ENCODE measurements at places on chromosomes 16 and 17.

- DNase-seq, result no peak
Measured at GRCh38 chr16:51757505-51757904, 606.4 kb upstream of the SALL1 start.

- DNase-seq, result no peak
Measured at GRCh38 chr17:71113347-71113746, 944.0 kb downstream of the KCNJ2 start.

DNA sequence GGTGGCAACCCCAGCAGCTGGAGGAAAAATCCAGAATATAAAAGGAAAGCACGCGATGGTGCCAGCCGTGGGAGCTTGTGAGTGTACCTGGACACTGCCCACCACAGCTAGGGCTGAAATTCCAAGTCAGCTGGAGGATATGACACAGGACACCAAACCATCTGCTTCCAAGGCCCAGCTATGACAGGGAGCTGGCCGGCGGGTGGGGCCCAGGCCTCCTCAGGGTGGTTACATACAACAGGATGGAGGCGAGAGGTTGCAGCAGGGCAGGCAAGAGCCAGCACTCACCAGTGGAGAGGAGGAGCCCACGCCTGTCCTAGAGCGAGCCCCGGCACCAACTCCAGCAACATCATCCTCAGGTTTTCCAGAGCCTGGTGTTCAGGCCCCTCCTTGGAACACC, 163.2 kb upstream of the RPL38 start:
- DNase-seq, result no peak

- no peak for DNase-seq
Measured at GRCh38 chr17:73155410-73156165, 9.2 kb upstream of the SSTR2 start.

DNA sequence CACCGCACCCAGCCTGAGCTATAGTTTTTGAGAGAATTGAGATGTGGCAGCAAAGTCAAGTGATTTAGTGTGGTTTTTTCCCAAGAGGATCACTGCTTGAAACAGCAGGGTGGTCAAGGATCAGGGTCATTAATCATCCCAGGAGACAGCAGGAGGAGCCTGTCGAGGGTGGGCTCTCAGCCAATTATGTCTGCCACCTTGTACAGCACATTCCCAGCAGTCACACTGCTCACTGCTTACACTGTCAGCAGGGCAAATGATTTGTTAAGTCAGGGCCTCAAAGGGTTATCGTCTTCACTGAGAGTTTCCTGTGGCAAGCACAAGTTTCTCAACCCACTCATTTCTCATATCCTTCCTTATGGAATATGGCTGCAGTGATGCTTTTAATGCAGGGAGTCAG, 13.2 kb downstream of the B3GNT9 start:
- no peak for DNase-seq

DNA sequence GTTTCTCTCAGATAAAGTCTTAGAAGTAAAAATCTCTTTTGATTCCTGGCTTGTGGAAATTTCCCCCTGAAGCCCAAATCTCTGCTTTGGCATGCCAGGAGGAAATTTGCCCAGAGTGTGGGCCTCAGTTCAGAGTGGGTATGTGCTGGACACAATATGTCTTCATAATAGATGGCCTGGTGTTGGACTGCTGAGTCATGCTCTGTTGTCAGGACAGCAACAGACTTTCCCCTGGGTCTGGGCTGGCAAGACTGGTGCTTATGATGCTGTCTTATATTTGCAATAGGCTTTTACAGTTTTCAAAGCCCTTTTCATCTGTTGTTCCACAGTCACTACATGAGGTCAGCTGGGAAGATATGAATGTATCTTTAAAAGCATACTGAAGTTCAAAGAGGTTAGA, 57.0 kb downstream of the SHISA9 start:
- DNase-seq, result no peak

DNA sequence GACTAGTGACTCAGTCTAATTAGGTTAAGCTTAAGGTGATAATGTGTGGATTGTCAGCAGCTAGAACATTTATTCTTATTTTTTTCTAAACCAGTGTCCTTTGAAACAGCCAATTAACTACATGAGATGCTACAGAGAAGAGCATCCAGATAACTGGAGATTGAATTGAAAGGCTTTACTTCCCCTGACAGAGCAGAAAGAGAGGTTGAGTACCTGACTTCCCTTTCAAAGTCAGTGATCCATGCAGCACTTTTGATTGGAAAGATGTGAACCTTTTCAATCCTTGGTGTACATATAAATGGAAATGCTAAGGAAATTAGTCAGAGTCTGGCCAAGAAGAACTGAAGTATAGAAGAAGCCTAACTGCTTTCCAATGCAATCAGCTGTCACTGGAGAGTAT, 653.8 kb downstream of the CDH8 start:
- DNase-seq, result no peak

DNA sequence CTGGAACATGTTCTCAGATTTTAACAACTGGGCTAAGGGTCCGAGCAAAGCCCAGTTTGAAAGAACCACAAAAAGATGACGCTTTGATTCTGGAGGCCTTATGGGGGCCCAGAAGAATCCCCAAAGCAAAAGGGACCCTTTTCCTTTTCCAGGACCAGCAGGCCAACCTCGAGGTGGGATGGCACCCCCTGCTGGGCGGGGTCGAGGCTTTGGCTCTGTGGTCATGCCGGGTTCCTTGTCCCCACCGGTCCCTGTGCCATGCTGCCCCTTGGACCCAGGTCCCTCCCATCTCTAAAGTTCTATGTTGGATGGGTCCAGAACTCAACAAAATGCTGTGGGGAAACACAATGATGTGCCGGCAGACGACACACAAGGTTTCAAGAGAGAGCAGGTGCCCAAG, 30.9 kb downstream of the TMEM204 start:
- DNase-seq, result no peak

GRCh38 chr17:21686165-21687015, 5.9 kb upstream of the KCNJ18 start:
- DNase-seq, result no peak

GRCh38 chr17:12070561-12070960, 49.9 kb downstream of the MAP2K4 start:
- DNase-seq, result no peak

DNA sequence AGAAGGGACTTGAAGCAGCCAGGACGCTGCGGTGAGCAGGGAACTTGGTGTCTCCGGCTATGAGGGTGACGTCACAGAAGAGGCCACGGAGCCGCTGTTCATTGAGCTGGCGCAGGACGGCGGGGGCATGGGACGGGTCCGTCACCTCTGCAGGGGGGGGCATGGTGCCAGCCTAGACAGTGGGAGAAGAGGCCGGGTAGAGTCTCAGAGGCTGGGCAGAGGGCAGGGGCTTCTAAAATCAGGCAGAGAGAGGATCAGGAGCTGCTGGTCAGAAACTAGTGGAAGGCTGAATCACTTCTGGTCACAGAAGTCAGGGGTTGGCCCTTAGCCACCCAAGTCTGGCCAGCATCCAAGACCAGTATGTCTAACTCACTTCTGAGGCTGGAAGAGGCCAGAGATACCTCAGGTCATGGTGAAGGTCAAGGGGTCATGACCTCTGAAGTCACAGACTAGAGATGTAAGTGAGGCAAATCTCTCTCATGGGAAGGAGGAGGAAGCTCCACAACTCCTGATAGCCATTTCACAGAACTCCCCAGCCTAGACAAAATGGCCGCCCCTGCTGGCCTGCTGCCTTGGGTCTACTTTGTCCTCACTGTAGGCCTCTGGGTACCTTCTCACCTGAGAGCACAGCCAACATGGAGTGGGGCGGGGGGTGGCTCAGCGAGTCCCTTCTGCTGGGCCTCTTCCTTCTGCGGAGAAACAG, 12.6 kb downstream of the ZBTB4 start:
- DNase-seq, result no peak

DNA sequence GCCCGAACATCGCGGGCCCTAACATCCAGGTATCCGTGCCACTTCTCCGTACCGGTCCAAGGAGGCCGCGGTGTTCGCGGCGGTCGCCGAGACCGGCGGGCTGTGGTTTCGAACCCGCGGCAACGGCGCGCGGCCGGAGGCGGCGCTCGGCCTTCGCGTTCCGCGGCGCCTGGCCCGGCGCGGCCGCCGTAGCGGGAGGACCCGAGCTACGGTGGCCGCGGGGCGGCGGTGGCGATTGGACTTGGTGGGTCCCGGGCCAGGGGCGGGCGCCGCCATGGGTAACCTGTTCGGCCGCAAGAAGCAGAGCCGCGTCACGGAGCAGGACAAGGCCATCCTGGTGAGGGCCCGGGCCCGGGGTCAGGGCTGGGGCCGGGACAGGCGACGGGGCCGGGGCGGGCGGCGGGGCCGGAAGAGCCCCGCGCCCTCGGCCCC, at the start of gene CHMP6:
CHMP6 (plus strand) TSS at position 197 of the 432 bp plus-strand sequence; CDS start at position 275, 78 bp downstream.
- DNase-seq, result peak; percentile 61

GRCh38 chr17:6556121-6557039, at the start of gene PITPNM3:
Gene PITPNM3, minus strand, starts transcription at chr17:6556555. Its CDS starts 149 bp downstream, at chr17:6556406.
- no peak for DNase-seq

GRCh38 chr16:50224286-50224685, 42.1 kb upstream of the ADCY7 start:
- no peak for DNase-seq

DNA sequence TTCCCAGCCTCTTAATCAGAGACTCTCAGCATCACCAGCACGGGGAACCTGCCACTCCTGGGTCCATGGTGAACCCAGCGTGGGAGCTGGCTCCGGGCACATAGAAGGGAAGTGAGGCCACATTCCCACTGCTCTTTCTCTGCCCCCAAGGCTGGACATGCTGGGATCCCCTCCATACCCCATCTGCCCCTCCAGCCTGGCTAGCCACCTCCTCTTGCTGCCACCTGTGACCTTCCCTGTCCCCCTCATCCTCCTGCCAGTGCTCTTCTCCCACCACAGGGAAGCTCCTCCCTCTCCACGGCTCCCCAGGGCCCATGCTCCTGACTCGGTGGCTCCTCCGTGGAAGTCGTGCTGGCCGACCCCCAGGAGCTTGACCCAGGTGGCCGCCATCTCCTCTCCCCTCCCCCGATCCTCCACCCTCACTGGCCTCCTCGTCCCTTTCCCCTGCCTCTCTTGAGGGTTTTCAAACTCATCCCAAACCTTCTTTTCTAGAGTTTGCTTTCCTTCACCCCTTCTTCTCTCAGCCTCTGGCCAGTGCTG, 139.1 kb upstream of the CHMP6 start:
- DNase-seq, result no peak

DNA sequence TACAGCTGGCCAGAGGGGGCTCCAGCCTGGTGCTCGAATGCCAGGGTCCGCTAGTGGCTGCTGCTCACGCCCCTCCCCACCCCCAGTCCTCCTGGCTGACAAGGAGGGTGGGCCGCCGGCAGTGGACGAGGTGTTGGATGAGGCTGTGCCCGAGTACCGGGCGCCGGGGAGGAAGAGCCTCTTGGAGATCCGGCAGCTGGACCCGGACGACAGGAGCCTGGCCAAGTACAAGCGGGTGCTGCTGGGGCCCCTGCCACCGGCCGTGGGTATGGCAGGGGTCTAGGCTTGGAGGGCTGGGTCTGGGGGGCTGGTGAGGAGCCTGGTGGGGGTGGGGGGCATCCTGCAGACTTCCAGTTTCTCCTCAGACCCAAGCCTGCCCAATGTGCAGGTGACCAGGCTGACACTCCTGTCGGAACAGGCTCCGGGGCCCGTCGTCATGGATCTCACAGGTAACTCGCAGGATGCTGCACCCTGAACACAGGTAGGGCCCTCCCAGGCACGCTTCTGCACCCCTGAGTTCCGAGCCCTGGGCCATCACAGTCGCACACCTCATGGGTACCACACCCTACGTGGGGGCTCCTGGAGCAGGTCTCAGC, 1.2 kb upstream of the PDIA2 start:
- no peak for DNase-seq

DNA sequence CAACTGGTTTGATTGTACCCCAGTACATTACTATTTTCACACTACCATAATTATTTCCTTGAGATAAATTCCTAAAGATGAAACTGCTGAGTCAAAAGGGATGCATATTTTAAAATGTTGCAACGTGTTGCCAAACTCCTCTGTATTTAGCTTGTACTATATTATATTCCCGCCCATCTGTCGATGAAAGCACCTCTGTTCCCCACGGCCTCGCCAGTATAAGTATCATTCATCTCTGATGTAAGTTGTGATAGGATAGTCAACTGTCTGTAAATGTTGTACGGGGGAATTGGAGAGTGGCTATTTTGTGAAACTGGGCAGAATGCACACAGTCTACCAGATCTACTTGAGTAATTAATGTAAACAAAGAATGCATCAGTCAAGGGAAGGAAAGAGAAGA, 47.7 kb upstream of the TNRC6A start:
- DNase-seq, result no peak

GRCh38 chr17:520447-521182, 168.0 kb upstream of the RPH3AL start:
- no peak for DNase-seq

- no peak for DNase-seq
Measured at GRCh38 chr17:68387435-68388218, 69.7 kb downstream of the WIPI1 start.

GRCh38 chr16:22217890-22218730, 12.0 kb downstream of the EEF2K start:
- no peak for DNase-seq

- DNase-seq, result no peak
Measured at GRCh38 chr17:3603119-3603869, 5.9 kb downstream of the TRPV1 start.

- DNase-seq, result no peak
Measured at GRCh38 chr16:69017036-69017783, 88.2 kb upstream of the HAS3 start.

DNA sequence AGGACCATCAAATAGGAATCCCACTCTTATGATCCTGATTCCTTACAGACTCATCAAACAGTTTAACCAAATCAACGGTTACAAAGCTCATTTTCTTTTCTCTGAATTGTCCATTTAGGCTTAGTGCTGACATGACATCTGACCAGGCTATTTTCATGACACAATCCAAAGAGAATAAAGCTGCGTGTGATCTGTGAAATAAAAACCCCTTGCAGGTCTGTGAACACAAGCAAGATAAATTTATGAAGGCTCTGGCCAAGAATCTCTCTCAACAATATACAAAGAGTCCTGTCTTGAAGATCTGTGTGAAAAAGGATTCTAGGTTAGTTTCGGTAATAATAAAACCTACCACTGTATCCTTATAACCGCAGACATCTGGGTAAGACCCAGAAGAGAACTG, 22.0 kb downstream of the COG1 start:
- DNase-seq, result no peak

DNA sequence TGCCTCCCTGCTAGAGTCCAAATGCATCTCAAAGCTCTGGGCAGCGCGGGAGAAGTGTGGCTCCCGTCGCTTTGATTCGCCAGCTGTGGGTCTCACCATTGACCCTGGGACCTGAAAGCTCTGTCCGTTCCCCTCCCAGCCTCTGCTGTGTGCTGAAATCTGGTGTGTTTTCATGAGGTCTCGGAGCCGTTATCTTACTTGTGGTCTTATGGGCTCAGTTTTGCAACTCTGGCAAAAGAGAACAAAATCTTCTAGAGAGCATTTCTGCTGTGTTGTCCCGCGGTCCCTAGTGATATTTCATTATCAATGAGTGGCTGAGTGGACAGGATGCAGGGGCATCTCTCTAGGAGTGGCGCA, 13.3 kb downstream of the CRISPLD2 start:
- DNase-seq, result no peak

GRCh38 chr17:82266142-82266541, 7.4 kb downstream of the CSNK1D start:
- no peak for DNase-seq
